ENCODE measurements at places on chromosomes 7 and 10.

- no peak for DNase-seq
Observed at GRCh38 chr7:10718768-10719167, 254.9 kb upstream of the PHF14 start.

DNA sequence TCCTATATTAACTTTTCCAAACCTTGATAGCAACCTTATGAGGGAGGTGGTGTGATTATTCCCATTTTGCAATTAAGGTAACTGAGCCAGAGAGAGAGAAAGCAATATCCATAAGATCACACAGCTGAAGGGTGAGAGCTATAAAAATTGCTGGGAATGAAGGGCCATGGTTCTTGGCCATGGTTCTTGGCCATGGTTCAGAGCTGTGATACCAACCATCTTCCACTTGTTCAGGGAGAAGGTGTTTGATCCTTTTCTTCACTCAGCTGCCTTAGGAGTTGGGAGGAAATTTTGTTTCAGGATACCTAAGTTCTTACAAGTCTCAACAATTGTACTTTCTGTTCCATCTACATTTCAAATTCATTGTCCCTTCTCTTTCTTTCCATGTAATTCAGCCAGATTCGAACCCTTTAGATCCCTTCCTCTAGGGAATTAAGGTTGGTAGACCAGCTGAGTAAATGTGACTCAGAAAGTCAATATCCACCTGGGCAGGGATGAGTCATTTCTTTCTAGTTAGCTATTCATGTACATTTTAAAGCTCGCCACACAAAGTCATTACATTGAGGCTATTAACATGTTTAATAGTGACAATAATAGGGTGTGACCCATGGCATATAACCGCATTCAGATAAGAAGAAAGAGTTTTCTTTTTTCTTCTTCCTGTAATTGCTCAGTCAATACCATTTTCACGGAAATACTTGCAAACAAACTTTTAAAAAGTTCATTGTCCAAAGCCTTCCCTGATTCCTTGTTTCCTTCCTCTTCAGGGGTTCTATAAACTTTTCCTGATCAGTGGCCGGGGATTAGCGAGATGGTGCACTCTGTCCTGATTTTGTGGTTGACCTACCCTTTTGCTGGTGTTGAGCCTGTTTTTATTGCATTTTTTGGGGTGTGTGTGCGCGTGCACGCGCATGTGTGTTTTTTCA is 143.4 kb downstream of the TCF7L2 start:
- no peak for DNase-seq

GRCh38 chr10:72275351-72276012 is 1.8 kb downstream of the DDIT4 start:
- no peak for DNase-seq

DNA sequence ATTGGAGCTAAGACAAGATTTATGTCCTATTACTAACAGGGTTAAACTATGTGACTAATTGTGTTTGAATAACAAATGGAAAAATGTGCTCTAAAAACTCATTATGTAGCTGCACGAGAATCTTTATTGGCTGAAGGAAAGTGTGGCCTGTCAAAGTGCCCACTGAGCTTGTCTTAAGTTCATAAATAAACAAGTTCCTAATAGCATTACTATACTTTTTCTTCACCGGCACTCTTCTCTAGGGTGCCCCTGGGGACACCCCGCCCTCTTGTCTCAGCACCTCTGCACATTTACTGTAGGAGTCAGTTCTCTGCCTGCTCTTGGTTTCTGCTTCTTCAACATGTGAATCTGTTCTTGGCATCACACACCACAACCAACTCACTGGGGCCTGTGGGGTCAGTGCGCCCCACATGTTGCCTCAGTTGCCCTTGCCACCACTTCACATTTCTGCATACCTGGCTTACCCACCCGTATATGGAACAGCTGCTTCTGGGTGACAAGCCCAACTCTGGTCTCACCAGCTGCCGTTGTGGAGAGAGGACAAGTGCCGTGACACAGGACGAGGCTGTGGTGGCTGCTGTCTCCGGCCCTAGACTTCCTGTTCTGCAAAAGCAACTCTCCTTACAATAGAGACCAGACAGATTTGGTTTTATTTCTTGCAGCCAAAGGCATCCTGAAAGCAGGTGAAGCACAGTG is 96.3 kb upstream of the DDC start:
- no peak for DNase-seq

DNA sequence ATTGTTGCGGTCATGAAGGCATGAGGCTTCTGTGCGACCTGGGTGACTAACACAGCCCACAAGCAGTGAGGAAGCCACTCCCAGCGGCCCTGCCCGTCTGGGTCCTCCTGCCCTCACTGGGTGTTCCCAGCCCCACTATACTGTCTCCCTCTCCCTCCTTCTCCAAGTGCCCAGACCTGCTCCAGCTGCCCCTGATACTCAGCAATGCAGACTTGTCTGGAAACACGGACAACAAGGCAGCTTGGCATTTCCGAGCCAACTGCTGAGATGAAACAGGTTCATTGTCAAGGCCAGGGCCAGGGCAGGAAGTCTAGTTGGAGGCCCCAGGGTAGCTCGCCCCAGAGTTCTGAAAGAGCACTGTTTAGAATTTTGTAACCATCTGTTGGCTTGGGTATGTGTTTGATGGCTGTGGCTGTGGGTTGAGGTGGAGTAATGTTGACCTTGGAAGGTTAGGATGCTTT is 95.7 kb downstream of the RBM20 start:
- no peak for DNase-seq

Measured in fibroblast of gingiva (primary cell).